ENCODE measurements at places on chromosomes 6 and 20.

DNA sequence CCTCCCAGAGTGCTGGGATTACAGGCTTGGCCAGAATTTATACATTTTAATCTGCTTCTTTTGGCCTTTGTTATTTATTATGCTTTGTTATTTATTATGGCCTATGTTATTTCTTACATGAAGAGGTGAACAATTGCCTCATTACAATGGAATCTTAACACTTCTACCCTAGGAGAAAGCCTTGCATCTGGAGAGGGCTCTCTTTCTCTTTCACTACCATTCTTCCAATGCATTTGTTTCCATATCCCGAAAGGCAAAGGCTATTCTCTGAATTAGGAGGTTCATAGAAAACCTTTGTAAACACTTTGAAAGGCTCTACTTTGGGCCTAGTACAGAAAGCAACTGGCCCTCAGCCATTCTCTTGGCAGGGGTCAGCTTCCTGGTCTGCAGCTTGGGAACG, 19.9 kb upstream of the DEK start:
- H3K4me1 ChIP-seq: peaks cover 13% of the 10 kb centered on the region
- H3K27ac ChIP-seq: no peak overlapping the region
- H3K4me3 ChIP-seq: no peak overlapping the region
- H3K36me3 ChIP-seq: no peaks in the 10 kb centered on the region

GRCh38 chr6:39263303-39264037, 34.2 kb upstream of the KCNK5 start:
- H3K36me3 ChIP-seq: no peaks in the 10 kb centered on the region
- H3K4me3 ChIP-seq: no peak overlapping the region
- peak; percentile 49 for DNase-seq
- H3K27ac ChIP-seq: no peak overlapping the region
- H3K27me3 ChIP-seq: peaks cover 4% of the 10 kb centered on the region
- peaks cover 8% of the 10 kb centered on the region for H3K4me1 ChIP-seq

GRCh38 chr6:32096087-32096393, 13.1 kb downstream of the TNXB start:
- H3K4me3 ChIP-seq: no peak overlapping the region
- DNase-seq: no peak

GRCh38 chr6:44302856-44303255, 10.3 kb downstream of the AARS2 start:
- peaks cover 35% of the 10 kb centered on the region for H3K36me3 ChIP-seq
- DNase-seq: no peak

DNA sequence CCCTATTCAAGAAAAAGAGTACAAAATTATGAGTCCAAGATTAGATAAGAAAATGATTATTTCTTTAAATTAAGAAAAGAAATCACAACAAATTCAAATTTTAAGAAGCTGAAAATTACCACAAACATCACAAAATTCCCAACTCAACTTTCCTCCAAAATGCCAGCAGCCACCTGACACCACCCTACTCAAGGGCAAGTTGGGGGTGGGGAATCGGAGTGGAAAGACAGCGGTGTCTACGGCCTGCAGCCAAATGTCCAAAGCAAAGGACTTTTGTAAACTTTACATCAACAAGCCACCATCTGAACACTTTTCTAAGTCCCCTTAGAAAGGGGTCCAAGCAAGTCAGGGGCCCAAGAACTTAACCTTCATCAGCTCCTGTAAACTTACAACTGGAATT, 1.6 kb upstream of the EYA2 start:
- H3K27me3 ChIP-seq: peaks cover 78% of the 10 kb centered on the region
- no peak overlapping the region for H3K4me3 ChIP-seq
- DNase-seq: no peak
- H3K4me1 ChIP-seq: no peaks in the 10 kb centered on the region

DNA sequence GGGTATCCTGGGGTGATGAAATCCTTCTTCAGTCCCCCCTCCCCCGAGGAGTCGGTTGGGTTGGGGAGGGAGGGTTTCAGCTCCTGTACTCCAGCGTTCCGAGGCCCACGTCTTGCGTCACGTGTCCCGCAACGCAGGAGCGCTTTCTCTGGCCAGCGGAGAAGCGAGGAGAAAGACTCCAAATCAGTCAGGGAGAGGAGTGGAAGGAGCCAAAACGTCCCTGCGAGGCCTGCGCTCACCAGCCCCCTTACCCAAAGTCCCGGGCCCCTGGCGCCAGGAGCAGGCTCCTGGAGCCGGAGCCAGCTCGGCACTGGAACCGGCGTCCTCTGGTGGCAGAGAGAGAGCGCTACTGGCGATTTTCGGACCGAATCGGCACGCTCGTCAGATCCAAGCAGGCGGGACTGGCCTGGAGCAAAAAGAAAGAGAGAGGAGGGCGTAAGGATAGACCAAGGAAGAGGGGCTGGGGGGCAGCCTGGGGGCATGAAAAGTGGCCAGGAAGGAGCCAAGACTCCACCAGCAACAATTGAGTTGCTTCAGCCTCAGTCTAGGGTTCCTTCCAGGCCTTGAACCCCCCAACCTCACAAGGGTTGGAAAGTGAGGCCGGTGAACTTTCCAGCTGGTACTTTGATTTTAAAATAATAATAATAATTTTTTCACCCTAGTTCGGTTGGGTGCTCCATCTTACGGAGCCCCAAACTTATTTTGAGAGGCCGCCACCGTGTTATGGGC, at the start of gene GNAS:
Gene GNAS, plus strand, starts transcription at position 174 of the 729 bp plus-strand sequence.
- no peak within 1 kb of the TSS for H3K4me3 ChIP-seq
- DNase-seq: peak; percentile 55
- peaks cover 26% of the 10 kb centered on the region for H3K27me3 ChIP-seq

GRCh38 chr6:158686791-158687381, 37.0 kb downstream of the SYTL3 start:
- H3K4me1 ChIP-seq: peaks cover 29% of the 10 kb centered on the region
- no peaks in the 10 kb centered on the region for H3K27me3 ChIP-seq
- no peak for DNase-seq
- no peaks in the 10 kb centered on the region for H3K36me3 ChIP-seq
- no peak overlapping the region for H3K4me3 ChIP-seq

- no peaks in the 10 kb centered on the region for H3K27me3 ChIP-seq
- H3K36me3 ChIP-seq: no peaks in the 10 kb centered on the region
- H3K4me3 ChIP-seq: no peak overlapping the region
- peak overlapping the region; percentile 79 for H3K27ac ChIP-seq
These were observed 103.6 kb upstream of the SGK1 start for GRCh38 chr6:134421501-134421900.

GRCh38 chr20:41196653-41197225, 59.4 kb downstream of the PLCG1 start:
- no peaks in the 10 kb centered on the region for H3K27me3 ChIP-seq
- DNase-seq: no peak
- H3K4me1 ChIP-seq: no peaks in the 10 kb centered on the region
- no peak overlapping the region for H3K4me3 ChIP-seq
- peaks cover 33% of the 10 kb centered on the region for H3K36me3 ChIP-seq
- H3K27ac ChIP-seq: no peak overlapping the region

GRCh38 chr6:37019065-37019450, 13.6 kb downstream of the FGD2 start:
- H3K4me3 ChIP-seq: no peak overlapping the region
- H3K4me1 ChIP-seq: peaks cover 42% of the 10 kb centered on the region
- no peaks in the 10 kb centered on the region for H3K27me3 ChIP-seq
- DNase-seq: peak; percentile 93
- no peaks in the 10 kb centered on the region for H3K36me3 ChIP-seq

GRCh38 chr20:25382704-25383370, 7.8 kb downstream of the ABHD12 start:
- H3K4me3 ChIP-seq: no peak overlapping the region
- peaks cover 6% of the 10 kb centered on the region for H3K4me1 ChIP-seq
- DNase-seq: no peak

- H3K4me1 ChIP-seq: peaks cover 5% of the 10 kb centered on the region
- H3K4me3 ChIP-seq: no peak overlapping the region
- H3K27me3 ChIP-seq: no peaks in the 10 kb centered on the region
- peak; percentile 48 for DNase-seq
- H3K36me3 ChIP-seq: no peaks in the 10 kb centered on the region
These were observed 79.4 kb upstream of the SCAF8 start for GRCh38 chr6:154653853-154654252.

GRCh38 chr20:2618815-2619214, 33.6 kb upstream of the NOP56 start:
- no peak overlapping the region for H3K4me3 ChIP-seq
- H3K27me3 ChIP-seq: peaks cover 35% of the 10 kb centered on the region
- no peak overlapping the region for H3K27ac ChIP-seq
- no peaks in the 10 kb centered on the region for H3K36me3 ChIP-seq
- DNase-seq: no peak
- H3K4me1 ChIP-seq: no peaks in the 10 kb centered on the region

- DNase-seq: peak; percentile 89
- H3K27ac ChIP-seq: no peak overlapping the region
- H3K27me3 ChIP-seq: peaks cover 14% of the 10 kb centered on the region
These were observed 664 bp upstream of the ACTR5 start for GRCh38 chr20:38747495-38748096.

GRCh38 chr6:135004399-135004798, 50.2 kb downstream of the HBS1L start:
- H3K36me3 ChIP-seq: no peaks in the 10 kb centered on the region
- no peaks in the 10 kb centered on the region for H3K27me3 ChIP-seq
- DNase-seq: no peak
- no peaks in the 10 kb centered on the region for H3K4me1 ChIP-seq

- H3K27me3 ChIP-seq: no peaks in the 10 kb centered on the region
- H3K4me3 ChIP-seq: no peak overlapping the region
These were observed 222.4 kb upstream of the MYLIP start for GRCh38 chr6:15906420-15907016.

DNA sequence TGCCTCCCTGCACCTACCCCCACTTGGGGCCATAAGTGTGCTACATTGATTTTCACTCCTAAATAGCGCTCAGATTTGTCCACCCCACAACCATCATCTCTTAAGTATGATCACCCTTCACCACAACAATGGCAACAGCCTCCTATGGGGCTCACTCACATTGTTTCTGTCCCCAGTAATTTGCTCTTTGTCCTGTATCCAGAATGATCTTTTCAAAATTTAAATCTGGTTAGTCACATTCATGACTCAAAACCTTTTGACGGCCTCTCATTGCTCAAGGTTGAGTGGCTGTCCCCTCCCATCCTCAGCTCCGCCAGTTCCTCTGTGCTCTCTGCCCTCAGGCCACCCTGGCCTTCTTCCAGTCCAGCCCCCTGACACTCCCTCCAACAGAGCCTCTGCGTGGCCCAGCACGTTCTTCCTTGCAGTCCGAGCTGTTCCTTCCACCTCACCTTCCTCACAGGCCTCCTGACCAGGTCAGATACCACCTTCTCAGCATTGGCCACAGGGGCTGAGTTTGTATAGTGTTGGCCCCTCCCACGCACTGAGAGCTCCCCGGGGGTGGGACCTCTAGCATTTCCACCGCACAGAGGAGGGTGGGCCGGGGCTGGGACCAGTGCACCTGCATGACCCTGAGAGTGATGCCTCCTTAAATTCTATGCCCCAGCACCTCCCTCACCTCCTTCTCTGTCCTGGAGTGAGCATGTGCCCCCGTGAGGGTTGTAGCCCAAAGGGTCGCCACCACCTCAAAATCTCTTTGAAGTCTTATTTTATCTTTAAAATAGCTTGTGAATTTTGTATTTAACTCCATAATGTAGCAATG, 2.4 kb upstream of the PPP1R3G start:
- H3K36me3 ChIP-seq: no peaks in the 10 kb centered on the region
- H3K4me3 ChIP-seq: 0 out of 2 replicates have a peak overlapping the region, but pooled peaks have one; percentile 22
- peak overlapping the region; percentile 64 for H3K27ac ChIP-seq
- H3K4me1 ChIP-seq: peaks cover 35% of the 10 kb centered on the region
- DNase-seq: peak; percentile 98

GRCh38 chr6:72621291-72622093, at the start of gene KCNQ5:
Gene KCNQ5, plus strand, starts transcription at chr6:72622064.
- DNase-seq: no peak
- no peaks in the 10 kb centered on the region for H3K27me3 ChIP-seq
- H3K4me1 ChIP-seq: no peaks in the 10 kb centered on the region

- H3K36me3 ChIP-seq: no peaks in the 10 kb centered on the region
- H3K27ac ChIP-seq: no peak overlapping the region
- peaks cover 28% of the 10 kb centered on the region for H3K27me3 ChIP-seq
- DNase-seq: no peak
- peaks cover 7% of the 10 kb centered on the region for H3K4me1 ChIP-seq
These were observed 69.4 kb downstream of the PHACTR1 start for GRCh38 chr6:12785921-12786320.

- H3K27ac ChIP-seq: no peak overlapping the region
- H3K4me1 ChIP-seq: peaks cover 13% of the 10 kb centered on the region
- H3K36me3 ChIP-seq: no peaks in the 10 kb centered on the region
- H3K4me3 ChIP-seq: no peak overlapping the region
These were observed 26.7 kb downstream of the GPX6 start for GRCh38 chr6:28488916-28489365.

DNA sequence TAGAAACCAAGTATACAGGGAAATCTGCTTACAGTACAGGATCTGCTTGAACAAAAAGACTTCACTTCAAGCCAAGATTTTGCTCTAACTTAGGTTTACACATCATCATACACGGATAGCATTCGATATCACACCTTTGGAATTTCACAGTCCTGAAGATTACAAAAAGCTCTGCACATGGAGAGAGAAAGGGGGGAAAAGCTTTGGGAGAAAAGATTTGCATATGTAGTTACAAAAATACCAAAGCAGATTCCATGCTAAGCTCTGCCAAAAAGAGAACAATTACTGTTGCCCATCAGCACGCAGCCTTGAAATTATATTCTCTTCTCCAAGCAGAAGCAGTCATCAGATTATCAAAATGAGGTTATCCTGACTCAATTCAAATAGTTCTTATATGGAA, 62.0 kb downstream of the HIVEP2 start:
- DNase-seq: no peak
- no peak overlapping the region for H3K27ac ChIP-seq
- H3K27me3 ChIP-seq: no peaks in the 10 kb centered on the region

GRCh38 chr6:151561238-151561637, 67.4 kb downstream of the CCDC170 start:
- H3K27ac ChIP-seq: no peak overlapping the region
- H3K36me3 ChIP-seq: no peaks in the 10 kb centered on the region
- H3K27me3 ChIP-seq: no peaks in the 10 kb centered on the region
- DNase-seq: no peak

GRCh38 chr6:41531591-41532582, 14.3 kb upstream of the FOXP4 start:
- no peaks in the 10 kb centered on the region for H3K27me3 ChIP-seq
- H3K4me3 ChIP-seq: peak overlapping the region; percentile 53
- H3K36me3 ChIP-seq: no peaks in the 10 kb centered on the region
- peak overlapping the region; percentile 29 for H3K27ac ChIP-seq

- no peaks in the 10 kb centered on the region for H3K27me3 ChIP-seq
- peaks cover 4% of the 10 kb centered on the region for H3K4me1 ChIP-seq
- DNase-seq: no peak
- no peak overlapping the region for H3K4me3 ChIP-seq
- H3K36me3 ChIP-seq: peaks cover 99% of the 10 kb centered on the region
- H3K27ac ChIP-seq: no peak overlapping the region
These were observed 13.9 kb downstream of the JAG1 start for GRCh38 chr20:10659651-10660601.

GRCh38 chr20:57147185-57147584, 119.3 kb downstream of the BMP7 start:
- H3K4me1 ChIP-seq: no peaks in the 10 kb centered on the region
- no peak overlapping the region for H3K27ac ChIP-seq
- no peaks in the 10 kb centered on the region for H3K36me3 ChIP-seq
- H3K4me3 ChIP-seq: no peak overlapping the region
- DNase-seq: no peak
- H3K27me3 ChIP-seq: peaks cover 100% of the 10 kb centered on the region

- H3K27ac ChIP-seq: no peak overlapping the region
- no peak overlapping the region for H3K4me3 ChIP-seq
- H3K36me3 ChIP-seq: peaks cover 5% of the 10 kb centered on the region
- H3K27me3 ChIP-seq: no peaks in the 10 kb centered on the region
- DNase-seq: no peak
- H3K4me1 ChIP-seq: no peaks in the 10 kb centered on the region
These were observed 87.3 kb downstream of the FAM120B start for GRCh38 chr6:170393807-170394399.
